Foreskin melanocyte (primary cell): ENCODE measurements at places on chromosomes 7 and 10.

- DNase-seq, result no peak
Observed at GRCh38 chr7:141500608-141501007, 50.6 kb upstream of the AGK start.

DNA sequence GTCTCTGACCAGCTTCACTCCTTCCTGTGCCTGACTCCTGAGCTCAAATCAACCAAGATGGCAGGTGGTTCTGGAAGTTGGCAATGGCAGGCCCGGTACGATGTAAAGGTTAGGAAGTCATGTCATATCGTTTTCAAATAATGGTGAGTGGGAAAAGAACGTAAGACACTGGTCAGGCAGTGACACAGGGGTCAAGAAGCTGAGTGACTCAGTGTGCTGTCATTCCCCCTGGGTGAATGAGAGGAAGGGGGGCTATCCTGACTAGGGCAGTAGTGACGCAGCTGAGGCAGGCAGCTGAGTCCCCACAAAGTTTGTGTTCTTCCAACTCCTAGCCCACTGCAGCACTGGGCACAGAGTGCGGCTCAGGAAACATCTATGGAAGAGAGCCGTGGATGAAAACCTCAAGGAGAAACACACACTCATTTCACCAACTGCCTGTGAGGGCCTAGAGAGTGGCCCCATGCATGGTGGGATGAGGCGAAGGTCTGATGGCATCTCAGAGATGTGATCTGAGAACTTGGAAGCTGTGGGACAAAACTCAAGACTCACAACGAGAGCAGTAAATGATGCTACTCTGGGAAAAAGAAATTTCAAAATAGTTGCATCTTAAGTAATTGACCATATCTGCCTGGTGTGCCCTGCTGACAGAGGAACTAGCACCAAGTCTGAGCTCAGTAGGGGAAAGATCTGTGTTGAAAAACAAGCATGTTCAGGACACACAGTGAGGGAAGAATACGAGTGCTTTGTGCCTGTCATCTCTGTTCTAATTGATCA lies 23.2 kb downstream of the CREB3L2 start:
- DNase-seq, result peak; percentile 61

- no peak for DNase-seq
Observed at GRCh38 chr7:2645274-2645868, 13.6 kb downstream of the TTYH3 start.

- no peak for DNase-seq
Observed at GRCh38 chr10:123549761-123550454, 116.2 kb upstream of the GPR26 start.

GRCh38 chr10:113493195-113493594 lies 59.7 kb upstream of the HABP2 start:
- no peak for DNase-seq

GRCh38 chr7:151167197-151167961 lies at the start of gene GBX1:
Gene GBX1, minus strand, starts transcription at chr7:151167694. Its CDS starts 146 bp downstream, at chr7:151167548.
- DNase-seq, result no peak

DNA sequence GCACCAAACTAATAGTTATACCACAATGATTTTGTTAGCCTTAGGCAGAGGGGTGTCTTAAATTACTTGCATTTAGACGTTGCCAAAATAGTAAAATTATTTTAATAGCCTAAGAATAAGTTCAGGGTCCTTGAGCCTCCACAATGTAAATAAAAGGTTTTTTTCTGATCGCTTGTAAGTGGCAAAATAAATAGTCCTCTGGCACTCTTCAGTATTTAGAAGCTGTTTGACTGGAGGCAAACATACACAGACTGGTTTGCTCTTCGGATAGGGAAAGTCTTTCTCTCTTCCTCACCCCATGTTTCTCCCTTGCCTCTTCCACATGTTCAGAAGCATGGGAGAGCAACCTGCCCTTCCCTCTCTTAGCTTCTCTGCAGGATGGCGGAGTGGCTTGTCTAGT lies 49.5 kb upstream of the FAM180A start:
- DNase-seq, result no peak

DNA sequence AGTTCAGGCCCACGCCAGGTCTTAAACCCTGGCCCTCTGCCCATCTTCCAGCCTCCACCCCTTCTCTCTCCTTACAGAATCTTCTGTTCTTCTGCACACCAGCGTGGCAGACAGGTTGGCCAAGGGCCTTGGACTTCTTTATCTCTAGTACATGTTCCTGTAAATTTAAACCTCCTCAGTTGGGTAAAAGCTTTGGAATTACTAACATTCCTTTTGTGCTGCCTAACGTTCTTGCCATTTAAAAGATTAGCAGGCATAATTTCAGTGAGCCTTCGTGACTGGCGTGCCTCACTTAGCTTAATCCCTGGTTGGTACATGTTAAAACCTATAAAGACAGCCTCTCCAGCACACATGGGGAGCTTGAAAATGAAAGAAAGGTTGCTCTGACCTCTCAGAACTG lies 192.2 kb downstream of the CUX1 start:
- no peak for DNase-seq

- no peak for DNase-seq
Observed at GRCh38 chr10:32314588-32314987, 32.4 kb downstream of the EPC1 start.

DNA sequence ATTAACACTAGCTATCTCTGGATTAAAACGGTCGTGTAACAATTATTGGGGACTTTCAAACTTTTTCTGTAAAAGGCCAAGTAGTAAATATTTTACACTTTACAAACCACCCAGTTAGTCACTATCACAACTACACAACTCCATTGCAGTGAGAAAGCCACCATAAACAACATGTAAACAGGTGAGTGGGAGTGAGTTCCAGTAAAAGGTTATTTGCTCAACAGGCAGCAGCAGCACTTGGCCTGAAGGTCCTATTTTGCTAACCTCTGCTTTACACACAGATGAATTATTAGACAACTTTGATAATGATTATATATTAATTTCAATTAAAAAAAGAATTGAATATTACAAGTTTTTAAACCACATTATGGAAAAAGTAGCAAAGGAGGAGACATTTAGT lies 15.8 kb upstream of the AGMO start:
- no peak for DNase-seq

DNA sequence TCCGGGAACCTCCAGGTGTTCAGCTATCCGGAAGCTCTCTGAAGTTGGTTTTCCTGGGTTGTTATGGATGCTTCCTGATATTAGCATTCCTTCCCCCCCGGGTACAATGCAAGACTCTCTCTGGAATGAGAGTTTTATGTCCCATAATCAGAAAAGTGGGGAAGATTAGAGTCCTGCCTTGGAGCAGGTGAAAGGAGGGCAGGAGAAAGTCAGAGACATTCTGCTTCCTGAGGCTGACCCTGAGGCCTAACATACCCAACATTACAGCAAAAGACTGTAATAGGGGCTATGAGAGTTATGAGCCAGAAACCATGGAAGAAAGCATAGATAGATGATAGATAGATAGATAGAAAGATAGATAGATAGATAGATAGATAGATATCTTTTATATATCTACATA lies 36.9 kb downstream of the PRPS1L1 start:
- no peak for DNase-seq

GRCh38 chr7:28581351-28581750 lies 169.0 kb downstream of the CREB5 start:
- no peak for DNase-seq

- DNase-seq, result no peak
Observed at GRCh38 chr7:100571829-100572116, 1.9 kb downstream of the SAP25 start.

DNA sequence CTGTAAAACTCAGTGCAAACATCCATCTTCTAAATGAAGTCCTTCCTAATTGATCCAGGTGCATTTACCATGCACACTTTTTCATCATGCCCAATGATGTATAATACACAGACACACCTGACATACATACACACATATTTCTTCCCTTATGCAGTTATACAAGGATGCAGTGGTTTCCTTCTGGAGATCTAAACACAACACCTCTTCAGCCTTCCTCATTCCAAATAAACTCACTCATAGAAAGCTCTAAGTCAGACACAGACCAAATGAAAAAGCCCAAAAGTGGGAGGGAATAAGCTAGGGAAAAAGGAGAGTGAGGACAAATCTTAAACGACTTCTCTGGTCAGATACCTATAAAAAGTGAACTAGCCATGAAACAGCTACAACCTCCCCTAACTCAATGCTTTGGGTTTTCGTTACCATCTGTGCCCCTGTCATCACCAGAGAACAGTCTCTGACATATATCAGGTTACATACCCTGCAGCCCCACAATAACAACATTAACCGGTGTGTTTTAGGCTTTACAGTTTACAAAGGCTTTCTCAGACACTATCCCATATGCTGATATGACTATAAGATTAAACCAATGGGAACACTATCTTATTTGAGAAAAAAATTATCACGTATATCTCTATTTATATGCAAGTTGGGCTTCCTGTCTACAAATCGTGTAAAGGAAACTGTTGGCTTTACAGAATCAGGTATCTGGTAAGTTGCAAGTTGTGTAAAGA lies 675.2 kb downstream of the PHTF2 start:
- no peak for DNase-seq

- DNase-seq, result no peak
Observed at GRCh38 chr10:25017661-25018060, 1.2 kb downstream of the THNSL1 start.

GRCh38 chr7:20260223-20260622 lies 43.0 kb upstream of the MACC1 start:
- DNase-seq, result no peak

DNA sequence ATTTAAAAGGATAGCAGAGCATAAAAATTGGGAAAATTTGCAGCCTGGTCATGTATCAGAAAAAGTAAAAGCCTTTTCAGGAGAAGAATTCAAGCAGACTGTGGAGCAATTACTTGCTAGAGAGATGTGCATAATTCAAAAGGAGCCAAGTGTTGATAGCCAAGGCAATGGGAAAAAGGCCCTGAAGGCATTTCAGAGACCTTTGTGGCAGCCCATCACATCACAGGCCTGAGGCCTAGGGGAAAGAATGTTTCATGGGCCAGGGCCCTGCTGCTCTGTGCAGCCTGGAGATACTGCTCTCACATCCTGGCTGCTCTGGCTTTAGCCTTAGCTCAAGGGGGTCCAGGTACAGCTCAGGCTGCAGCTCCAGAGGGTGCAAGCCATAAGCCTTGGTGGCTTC lies 152.9 kb downstream of the MAGI2 start:
- no peak for DNase-seq

GRCh38 chr7:155681663-155682062 lies 37.2 kb downstream of the RBM33 start:
- no peak for DNase-seq

GRCh38 chr7:136617176-136617575 lies 251.3 kb upstream of the CHRM2 start:
- no peak for DNase-seq

DNA sequence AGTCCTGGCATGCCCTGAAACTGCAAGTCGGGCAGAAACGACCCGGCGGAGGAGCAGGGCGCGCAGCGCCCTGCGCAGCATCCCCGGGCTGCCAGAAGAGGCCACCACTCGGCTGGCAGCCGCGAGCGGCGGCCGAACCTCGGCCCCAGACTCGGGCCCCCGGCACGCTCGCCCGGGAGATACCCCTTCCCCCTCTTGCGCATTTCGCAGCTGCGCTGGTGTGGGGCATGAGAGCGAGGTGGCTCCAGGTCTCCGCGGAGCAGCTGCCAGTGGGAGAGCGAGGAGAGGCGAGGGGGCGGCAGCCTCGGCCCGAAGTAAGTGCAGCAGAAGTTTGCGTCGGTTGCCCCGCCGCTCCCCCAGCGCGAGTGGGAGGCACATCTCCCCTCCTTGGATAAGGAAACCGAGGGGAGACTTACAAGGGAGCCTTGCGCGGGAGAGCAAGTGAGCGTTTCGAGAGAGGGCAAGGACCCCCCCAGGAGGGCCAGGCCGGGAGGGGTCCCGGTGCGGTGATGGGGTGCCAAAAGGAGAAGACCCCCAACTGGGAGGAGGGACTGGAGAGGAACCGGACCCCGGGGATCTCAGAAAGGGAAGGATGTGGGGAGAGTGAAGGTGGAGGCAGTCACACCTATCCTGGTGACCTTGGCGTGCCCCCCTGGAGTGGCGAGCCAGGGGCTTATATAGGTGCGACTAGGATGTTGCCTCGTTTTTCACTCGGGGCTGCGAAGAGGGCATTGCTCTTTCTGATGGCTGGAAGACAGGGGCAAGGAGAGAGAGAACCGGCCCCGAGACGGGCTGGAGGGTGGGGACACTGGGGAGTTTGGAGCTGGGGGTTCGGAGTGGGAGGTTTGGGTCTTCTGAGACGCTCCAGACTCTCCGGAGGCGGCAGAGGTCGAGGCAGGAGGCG lies 256.3 kb downstream of the OTUD1 start:
- DNase-seq, result no peak

- peak; percentile 29 for DNase-seq
Observed at GRCh38 chr10:133357285-133358161, at the start of gene FUOM. Gene FUOM, minus strand, starts transcription at chr10:133358019. Its CDS starts 12 bp downstream, at chr10:133358007.

DNA sequence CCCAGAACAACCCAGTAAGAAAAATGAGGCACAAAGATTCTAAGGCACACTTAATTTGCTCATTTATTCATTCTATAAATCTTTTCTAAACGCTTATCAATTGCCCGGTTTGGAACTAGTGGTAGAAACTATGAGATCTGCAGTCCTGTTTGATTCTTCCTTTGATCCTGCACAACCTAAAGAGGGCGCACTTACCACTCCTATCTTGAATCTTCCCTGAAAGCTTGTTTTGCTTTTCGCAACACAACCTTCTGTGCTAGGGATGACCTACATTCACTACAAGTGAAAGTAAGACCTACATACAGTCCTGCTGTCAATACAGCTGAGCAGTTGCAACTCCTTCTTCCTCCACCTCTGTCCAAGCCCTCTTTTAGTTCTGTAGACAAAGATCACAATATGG lies 12.6 kb upstream of the ARL4A start:
- no peak for DNase-seq

DNA sequence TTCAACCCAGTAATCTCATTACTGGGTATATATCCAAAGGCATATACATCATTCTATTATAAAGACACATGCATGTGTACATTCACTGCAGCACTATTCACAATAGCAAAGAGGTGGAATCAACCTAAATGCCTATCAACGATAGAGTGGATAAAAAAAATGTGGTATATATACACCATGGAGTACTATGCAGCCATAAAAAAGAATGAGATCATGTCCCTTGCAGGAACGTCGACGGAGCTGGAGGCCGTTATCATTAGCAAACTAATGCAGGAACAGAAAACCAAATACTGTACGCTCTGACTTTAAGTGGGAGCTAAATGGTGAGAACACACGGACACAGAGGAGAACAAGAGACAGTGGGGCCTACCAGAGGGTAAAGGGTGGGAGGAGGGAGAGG lies 105.5 kb downstream of the SLC25A13 start:
- DNase-seq, result no peak

- DNase-seq, result no peak
Observed at GRCh38 chr10:97643441-97643985, 3.0 kb downstream of the PI4K2A start.

- no peak for DNase-seq
Observed at GRCh38 chr7:138875794-138876193, 77.8 kb upstream of the ATP6V0A4 start.

GRCh38 chr7:42720991-42721796 lies 190.7 kb downstream of the C7orf25 start:
- no peak for DNase-seq

- DNase-seq, result no peak
Observed at GRCh38 chr7:74164985-74165456, 9.1 kb upstream of the EIF4H start.
